Skin of body (tissue), 3 donors: ENCODE measurements at places on chromosomes 12 and 14.

DNA sequence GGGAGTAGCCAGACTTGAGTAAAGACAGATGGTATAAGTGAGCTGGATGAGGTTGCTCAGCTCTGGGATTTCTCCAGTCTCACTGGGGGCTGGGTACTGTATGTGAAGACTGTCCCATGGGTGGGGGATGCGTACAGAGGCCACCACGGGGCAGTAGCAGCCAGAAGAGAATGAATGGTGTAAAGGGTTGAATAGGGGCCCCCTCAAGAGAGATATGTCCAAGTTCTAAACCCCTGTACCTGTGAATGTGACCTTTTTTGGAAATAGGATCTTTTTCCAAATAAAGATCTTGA, 21.8 kb upstream of the BCDIN3D start:
- no peak for DNase-seq

GRCh38 chr12:7068240-7068993, 7.9 kb downstream of the C1S start:
- DNase-seq: no peak

DNA sequence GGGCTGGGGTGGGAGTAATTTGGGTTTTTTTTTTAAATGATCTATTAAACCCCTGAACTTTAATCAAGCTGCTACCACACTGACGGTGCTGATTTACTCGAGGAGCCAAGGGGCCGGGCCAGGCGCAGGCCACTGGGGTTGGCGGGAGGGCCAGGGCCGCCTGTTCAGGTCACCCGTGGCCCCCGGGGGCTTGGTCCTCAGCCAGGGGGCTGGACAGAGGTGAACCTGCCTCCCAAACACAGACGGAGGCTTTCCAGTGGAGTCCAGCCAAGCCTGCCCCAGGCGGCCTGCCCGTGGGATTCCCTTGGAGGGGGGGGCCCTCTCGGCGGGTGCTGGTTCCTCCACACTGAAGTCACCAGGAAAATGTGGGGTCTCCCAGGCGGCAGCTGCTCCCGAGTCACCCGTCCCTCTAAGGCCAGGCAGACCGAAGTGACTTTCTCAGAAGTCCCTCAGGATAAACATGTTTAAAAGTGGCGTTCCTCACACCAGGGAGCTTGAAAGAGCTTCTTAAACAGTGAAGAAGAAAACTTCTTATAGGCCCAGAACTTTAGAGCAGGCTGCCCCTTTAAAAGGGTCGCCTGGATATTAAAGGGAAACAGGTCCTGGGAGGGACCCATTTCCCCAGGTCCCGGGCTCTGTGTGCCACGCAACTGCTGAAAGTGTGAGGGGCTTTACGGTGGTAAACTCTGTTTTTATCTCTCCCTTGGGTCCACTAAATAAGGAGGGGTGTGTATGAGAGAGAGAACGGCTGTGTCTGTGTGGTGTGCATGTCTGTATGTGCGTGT, 167.2 kb upstream of the GSC start:
- DNase-seq: no peak

- no peak for DNase-seq
Observed at GRCh38 chr14:23091294-23092225, 3.4 kb downstream of the ACIN1 start.

- no peak for DNase-seq
Observed at GRCh38 chr12:50271724-50272247, 11.5 kb downstream of the LIMA1 start.

DNA sequence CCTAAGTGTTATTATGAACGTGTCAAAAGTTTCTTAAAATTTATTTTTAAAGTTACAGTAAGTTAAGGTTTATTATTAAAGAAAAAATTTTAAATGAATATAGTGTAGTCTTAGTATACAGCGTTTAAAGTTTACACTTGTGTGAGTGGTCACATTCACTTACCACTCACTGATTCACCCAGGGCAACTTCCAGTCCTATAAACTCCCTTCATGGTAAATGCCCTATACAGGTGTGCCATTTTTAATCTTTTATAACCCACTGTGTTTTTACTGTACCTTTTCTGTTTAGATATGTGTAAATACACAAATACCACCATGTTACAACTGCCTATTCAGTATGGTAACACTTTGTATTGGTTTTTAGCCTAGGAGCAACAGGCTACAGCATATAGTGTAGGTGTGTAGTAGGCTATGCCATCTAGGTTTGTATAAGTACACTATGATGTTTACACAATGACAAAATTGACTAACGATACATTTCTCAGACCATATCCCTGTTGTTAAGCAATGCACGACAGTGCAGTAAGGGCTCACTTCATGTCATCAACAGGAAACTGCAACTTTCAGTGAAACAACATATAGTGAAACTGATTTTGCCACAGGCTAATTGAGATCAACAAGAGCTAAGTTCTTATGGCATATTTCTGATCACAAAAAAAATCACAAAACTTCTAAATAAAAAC, 112.0 kb upstream of the TMCC3 start:
- DNase-seq: no peak

GRCh38 chr14:71011479-71011878, 104.2 kb downstream of the PCNX1 start:
- DNase-seq: no peak

DNA sequence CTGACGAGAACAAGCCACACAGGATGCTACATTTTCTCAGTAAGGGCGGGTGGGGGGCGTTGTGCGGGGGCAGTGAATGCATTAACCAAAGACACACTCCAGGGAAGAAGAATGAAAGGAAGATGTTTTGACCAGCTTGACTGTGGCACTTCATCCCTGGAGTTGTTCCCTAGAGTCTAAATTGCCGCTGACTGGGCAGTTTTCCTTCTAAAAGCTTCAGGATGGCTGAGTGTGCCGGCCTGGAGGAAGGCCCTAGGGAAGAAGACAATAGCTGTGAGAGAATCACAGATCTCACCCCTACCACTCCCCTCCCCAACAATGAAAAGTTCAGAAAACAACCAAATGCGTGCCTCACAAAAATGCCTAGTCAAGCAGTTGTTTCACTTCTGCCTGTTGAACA, 67.2 kb downstream of the NKX2-1 start:
- DNase-seq: no peak

- no peak for DNase-seq
Observed at GRCh38 chr12:66062290-66062625, 68.3 kb downstream of the LLPH start.
